NCI-H446 treated with DMSO at 0.1 percent for 48 hours (cell line): ENCODE measurements at places on chromosomes 11 and 22.

- DNase-seq = no peak
Observed at GRCh38 chr11:3947061-3947460, 91.6 kb downstream of the STIM1 start.

GRCh38 chr22:50305923-50306566 is 1.4 kb downstream of the PLXNB2 start:
- DNase-seq = peak; percentile 88

DNA sequence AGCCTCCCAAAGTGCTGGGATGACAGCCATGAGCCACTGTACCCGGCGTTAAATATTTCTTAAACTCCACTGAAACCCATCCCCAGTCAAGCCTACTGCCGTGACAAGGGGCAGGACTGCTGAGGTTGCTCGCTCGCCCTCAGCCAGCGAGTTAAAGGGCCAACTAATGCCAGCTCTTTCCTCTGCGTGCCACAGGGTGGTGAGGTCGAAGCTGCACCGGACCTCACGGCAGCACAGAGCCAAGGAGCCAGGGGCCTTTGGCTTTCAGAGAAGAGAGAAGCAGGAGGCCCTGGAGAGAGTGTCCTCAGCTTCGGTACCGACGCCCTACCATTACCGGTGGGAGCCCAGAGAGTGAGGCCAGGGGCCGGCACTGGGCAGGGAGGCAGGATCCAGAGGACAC is 12.8 kb downstream of the ARFGAP2 start:
- no peak for DNase-seq

DNA sequence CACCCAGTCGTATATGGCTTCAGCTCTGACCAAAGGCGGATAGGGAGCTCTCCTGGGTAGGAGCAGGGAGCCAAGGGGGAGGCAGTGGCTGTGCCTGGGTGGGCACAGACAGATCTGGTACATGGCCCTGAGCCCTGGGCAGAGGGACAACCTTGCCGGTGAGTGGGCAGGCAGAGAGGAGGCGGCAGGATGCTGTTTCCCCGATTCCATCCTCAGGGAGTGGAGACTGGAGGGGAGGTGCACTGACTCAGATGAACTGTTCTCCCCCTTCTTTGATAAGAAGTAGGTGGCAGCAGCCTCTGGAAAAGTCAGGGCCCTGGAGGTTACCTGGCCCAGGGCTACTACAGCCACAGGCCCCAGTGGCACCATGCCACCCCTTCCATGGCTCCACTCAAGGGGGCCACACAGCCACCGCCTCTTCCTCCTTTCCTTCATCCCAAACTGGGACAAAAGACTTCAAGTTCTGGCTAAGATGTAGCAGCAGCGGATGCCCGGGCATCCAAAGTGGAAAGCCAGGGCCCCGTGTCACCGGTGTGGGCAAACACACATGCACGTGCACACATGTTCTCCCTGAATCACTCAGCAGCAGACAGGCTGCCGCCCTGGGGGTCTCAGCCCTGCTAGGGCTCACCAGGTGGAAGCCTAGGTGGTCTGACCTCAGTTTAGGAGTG is 13.4 kb downstream of the CXCR5 start:
- no peak for DNase-seq

- DNase-seq = no peak
Observed at GRCh38 chr22:41491374-41492100, 22.6 kb downstream of the ACO2 start.

DNA sequence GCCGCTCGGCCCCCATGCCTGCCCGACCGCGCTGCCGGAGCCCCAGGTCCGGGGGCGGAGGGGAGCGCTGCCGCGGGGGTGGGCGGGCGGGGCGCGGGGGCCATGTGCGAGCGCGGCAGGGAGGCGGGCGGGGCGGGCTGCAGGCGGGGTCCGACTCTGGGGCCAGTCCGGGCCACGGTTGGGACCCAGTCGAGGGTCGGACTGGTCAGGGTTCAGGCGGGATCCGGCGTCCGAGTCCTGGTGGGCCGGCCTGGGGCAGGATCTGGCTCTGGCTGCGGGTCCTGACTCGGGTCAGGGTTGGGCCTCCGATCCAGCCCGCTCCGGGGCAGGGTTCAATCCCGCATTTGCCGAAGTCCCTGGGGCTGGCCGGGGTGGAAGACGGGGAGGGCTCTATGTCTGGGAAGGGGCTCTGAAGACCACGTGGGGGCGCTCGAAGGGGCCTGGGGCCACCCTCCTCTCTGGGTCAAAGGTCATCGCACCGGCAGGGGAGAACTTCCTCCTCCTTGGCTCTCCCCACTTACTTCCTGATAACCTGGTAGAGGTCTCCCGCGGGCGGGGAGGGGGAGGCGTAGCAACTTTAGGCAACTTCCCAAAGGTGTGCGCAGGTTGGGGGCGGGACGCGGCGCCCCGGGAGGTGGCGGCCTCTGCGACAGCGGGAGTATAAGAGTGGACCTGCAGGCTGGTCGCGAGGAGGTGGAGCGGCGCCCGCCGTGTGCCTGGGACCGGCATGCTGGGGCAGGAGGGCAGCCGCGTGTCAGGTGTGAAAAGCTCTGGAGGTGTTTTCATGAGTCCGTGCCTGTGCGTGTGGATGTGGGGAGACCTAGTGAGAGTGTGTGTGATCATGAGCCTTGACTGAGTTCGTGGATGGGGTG is 603 bp downstream of the ESRRA start:
- no peak for DNase-seq
